ENCODE measurements at places on chromosomes 3 and 15.

DNA sequence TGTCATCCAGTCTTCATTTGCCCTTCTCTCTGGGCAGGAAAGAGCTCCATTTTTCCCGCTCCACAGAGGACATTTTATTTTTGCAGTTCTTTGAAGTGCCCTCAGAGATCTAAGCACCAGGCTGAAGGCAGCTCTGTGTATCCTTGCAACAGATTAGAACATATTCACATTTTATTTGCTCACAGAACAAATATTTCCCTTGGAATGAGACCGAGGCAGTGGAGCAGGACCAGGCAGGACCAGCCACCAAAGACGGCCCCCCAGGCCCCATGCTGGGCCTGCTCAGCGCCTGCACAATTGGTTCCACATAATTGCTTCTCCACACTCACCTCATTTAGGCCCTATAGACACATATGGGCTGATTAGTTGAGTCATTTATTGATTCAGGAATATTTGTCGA, 15.7 kb upstream of the ETV5 start:
- DNase-seq = no peak

DNA sequence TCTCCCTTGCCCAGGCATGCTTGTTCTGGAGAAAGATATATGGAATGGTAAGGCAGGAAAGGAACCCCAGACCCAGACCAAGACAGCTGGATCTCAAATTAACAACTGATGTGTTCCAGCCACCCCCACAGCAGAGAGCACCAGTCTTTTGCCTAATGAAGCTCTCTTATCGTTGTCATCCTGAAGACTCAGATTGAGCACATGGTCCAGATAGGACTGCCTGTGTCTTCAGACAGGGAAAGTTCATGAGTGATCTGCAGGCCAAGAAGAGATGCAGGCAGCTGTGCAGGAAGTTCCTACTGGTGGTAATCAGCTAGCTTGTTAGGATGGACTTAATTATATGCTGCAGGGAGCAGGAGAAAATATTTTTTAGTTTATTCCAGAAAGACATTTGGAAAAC, 53.3 kb downstream of the PPP2R3A start:
- DNase-seq = no peak

DNA sequence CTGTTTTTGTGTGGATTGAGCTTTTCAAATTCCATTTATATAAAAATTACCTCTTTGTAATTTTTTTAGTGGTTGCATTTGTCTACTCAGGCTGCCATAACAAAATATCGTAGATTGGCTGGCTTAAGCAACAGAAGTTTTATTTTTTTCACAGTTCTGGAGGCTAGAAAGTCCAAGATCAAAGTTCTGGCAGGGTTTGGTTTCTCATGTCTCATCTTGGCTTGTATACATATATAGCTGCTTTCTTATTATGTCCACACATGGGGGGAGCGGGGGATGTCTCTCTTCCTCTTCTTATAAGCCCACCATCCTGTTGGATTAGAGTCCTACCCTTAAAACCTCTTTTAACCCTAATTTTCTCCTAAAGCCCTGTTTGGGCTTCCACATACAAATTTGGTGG, 28.5 kb downstream of the MGA start:
- DNase-seq = no peak

GRCh38 chr3:3071136-3071535, 39.0 kb downstream of the IL5RA start:
- DNase-seq = no peak

DNA sequence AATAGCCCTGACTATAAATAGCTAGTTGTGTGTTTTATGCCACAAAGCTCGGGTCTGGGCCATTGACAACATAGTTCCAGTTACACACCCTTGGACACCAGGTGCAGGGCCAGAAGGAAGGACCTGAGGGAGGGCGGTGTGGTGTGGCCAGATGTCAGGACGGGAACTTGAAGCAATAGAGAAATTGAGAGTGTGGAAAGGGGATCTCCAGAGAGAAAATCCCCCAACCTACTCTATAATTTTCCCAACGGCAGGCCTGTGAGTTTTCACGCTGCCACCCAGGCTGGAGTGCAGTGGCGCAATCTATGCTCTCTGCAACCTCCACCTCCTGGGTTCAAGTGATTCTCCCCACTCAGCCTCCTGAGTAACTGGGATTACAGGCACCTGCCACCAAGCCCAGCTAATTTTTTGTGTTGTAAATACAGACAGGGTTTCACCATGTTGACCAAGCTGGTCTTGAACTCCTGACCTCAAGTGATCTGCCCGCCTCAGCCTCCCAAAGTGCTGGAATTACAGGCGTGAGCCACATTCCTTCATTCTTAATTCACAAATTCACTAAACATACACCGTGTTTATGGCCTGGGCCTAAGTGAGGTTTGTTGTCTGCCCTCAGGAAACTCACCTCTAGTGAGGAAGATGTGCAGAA, 70.8 kb upstream of the KLF13 start:
- DNase-seq = no peak

DNA sequence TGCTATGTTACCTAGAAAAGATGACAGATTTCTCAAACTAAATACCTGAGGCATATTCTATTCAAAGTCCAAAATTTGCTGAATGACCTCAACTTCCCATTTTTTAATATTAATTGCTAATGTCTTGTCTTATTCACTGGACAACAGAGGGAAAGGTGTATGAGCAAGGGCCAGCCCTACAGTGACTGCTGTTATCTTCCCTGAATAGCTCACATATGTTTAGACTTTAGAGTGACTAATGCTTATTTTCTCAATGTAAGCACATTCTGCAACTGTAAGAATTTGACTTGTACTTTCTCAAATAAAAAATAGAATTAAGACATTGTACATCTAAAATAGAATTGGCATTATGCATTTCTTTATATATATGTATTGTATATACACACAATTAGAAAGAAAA, 26.5 kb upstream of the AADACL2 start:
- no peak for DNase-seq

DNA sequence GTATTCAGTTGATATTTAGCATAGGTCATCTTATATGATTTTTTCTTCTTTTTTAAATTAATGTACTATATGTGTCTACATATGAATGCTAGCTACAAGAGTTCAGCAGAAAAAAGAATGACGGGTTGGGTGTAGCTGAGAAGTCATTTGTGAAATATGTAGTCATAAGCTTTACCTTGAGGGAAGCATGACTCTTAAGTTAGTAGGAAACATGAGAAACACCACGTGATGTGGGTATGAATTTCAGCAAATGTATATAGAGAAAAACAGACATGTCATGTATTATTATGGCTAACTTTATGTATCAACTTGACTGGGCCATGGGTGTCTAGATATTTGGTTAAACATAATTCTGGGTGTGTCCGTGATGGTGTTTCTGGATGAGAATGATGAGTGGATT, 125.0 kb downstream of the RAP2B start:
- DNase-seq = no peak

GRCh38 chr3:120156699-120157098, 62.5 kb upstream of the GSK3B start:
- DNase-seq = no peak

DNA sequence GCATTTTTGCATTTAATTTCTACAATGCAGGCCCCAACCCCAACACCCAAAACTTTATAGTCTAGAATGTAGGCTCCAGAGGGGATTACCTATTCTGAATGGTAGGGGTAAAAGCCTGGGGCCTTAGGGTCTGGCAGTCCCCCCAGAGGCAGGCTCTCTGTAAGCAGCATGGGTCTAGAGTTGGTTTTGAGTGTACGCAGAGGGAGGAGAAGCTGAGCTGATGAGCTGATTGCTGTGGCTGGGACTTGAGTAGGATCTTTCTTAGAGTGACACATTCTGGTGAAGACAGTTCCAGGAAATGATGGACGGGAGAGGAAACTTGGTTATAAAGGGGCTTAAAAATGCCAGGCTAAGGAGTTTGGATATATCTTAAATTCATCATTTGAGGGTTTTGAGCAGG, 2.1 kb downstream of the LPP start:
- no peak for DNase-seq

DNA sequence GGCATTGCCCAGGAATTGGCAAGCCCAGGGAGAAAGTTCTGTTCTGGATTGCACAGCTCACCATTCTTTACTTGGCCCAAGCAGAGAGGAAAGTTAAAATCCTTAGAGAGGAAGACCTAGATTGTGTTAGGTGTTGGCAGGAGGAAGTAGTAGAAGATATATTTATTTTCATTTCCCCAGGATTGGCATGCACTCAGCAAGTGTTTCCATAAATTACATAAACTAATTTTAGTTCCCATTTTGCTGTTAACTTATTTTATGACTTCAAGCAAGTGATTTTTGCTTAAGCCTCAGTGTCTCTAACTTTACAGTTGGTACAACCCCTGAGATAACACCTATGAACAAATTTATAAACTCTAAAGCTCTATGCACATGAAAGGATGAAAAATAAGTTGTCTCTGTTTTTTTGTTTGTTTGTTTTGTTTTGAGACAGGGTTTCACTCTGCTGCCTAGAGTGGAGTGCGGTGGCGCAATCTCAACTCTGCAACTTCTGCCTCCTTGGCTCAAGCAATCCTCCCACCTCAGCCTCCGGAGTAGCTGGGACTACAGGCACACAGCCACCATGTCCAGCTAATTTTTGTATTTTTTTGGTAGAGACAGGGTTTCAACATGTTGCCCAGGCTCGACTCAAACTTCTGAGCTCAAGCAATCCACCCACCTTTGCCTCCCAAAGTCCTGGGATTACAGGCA, 31.2 kb upstream of the TOP2B start:
- no peak for DNase-seq

DNA sequence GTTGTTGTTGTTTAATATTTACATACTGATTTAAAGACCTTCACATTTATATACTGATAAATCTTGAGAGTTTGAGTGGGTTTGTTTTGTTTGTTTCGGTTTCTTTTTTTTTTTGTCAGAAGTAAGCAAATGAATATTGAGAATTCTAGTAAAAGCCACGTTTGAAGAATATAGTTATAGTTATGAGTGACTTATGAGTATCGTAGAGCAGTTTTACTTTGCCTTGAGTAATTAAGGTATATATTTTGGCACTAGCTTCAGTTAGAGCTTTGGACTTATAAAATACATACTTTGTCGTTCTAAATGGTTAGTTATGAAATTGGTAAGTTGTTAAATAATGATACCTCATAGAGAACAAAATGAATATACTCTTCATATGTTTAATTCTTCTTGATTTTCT, 27.8 kb downstream of the ATP1B3 start:
- no peak for DNase-seq

DNA sequence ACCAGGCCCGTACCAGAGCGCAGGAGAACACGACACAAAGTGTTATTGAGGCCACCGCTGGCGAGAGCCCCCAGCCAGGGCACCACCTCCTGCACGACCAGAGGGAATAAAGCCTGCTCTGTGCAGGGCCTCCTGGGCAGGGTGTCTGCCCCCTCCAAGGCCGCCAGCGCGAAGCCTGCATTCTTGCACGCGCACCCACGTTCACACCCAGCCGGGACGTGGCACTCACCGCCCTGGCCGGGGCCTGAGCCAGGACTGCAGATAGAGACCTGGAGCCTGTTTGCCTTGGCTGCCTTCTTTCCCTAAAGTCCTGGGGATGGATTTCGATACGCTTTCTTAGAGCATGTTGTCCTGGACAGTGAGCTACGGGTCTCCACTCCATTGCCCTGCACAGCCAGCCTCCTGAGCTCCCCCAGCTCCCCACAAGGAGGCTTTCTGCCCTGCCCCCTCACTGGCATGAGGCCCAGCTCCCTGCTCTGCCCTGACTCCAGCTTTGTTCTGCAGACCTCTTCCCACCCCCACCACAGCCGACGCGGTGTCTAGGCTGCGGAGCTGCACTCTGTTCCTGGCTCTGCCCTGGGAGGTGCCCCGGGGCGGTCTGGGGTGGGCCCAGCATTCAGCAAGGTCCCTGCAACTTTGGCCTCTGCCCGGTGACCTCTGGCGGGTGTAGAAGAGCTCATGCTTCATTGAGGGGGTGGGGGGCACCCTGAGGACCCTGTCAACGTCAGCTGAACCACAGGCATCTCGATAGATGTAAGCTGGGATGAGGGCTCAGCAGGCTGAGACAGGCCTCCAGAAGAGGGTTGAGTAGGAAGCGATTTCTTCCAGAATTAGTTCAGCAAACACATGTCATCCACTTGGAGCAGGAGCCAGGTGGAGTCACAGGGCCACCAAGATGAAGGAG, 145.0 kb downstream of the LRRK1 start:
- DNase-seq = no peak

DNA sequence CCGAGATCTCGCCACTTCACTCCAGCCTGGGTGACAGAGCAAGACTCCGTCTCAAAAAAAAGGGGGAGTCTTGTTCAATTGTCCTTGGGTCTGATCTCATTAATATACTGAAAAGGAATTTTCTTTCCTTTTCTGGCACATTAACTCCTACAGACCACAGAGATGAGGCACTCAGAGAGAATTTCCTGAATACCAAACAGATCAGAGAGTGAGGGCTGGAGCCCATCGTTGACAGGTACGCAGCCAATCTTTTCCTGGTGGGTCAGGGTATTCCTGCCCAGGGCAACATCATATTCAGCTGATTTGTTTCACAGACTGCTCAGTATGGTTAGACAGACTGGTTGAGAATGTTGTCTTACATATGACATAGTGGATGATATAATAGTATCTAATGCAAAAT, 82.8 kb upstream of the TNFSF10 start:
- DNase-seq = no peak

DNA sequence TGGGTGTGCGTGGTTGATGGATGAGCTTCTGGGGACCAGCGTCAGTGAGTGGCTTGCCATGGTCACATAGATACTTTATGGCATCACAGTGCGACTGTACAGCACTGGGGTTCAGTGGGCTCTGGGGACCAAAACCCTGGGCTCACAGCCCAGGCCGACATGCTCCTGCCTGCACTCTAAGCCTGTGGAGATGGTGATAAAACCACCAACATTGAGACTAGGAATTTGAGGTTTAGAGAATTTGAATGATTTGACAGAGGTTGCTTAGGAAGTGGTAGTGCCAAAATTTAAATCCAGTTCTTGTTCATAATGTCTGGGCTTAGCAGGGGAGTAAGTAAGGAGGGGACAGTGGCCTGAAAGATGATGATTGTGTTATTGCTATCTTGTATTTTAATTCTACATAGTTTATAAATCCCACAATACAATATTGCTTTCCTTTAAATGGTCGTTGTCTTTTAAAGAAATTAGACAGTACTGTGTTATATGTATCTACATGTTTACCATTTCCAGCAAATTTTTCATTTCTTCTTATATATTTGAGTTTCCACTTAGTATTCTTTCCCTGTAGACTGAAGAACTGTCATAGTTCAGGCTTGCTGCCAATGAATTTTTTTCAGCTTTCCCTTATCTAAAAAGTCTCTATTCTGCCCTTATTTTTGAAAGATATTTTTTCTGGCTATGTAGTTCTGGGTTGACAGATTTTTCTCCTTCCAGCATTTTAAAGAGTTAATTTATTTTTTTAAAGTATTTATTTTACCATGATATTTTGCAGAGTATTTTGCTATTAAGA, 235.4 kb upstream of the RGMA start:
- DNase-seq = no peak

DNA sequence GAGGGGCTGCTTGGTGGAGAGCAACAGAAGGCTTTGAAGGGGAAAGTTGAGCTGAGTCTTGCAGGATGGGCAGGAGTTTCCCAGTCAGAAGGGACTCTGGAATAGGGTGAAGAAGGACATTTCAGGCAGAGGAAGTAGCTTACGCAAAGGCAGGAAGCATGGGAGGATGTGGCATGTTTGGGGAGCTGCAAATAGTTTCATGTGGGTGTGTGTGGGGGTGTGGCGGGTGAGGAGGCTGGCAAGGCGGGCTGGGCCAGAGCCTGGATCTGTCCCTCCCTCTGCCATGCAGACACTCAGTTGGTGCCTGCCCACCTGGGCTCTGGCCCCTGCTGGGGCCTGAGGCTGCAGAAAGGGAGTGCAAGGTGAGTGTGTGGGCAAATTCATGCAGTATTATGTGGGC, 10.4 kb downstream of the TEX264 start:
- no peak for DNase-seq

All from stimulated activated CD8-positive, alpha-beta memory T cell treated with anti-CD3 and anti-CD28 coated beads, Interleukin-4, amount 100 ng/mL, for 4 hours (primary cell).